Cortex of kidney (tissue), 1 donor: ENCODE measurements at places on chromosomes 4 and X.

DNA sequence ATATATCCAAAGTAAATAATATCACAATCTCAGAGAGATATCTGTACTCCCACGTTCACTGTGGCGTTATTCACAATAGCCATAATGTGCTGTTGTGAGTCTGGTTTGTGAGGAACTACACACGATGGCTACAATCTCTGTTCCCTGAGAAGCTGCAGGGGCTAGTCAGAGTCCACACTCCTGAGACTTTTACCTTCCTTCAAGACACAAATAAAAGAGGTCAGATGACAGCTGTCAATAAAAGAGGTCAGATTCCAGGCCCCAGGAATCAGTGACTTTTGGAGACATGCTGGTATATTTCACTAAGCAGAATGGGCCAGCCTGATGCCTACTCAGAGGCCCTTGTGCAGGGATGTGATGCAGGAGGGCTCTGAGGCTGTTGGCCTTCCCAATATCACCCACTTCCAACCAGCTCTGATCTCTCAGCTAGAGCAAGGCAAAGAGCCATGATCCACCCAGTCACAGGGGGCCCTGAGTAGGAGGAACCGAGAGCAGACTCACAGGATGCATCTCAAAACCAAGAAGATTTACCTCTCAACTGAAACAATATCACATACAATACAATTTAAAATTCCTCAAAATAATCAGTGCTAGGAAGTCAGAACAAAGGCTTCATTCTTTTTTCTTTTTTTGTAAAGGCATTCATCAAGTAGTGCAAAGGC is 13.8 kb downstream of the FRYL start:
- no peak for DNase-seq

- no peak for DNase-seq
Measured at GRCh38 chrX:19555236-19555635, 39.9 kb upstream of the MAP3K15 start.

DNA sequence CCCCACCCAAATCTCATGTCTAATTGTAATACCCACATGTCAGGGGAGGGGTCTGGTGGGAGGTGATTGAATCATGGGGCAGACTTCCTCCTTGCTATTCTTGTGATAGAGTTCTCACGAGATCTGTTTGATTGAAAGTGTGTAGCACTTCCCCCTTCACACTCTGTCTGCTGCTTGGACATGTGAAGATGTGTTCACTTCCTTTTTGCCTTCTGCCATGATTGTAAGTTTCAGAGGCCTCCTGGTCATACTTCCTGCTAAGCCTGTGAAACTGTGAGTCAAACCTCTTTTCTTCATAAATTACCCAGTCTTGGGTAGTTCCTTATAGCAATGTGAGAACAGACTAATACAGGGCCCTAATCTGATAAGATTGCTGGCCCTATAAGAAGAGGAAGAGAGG is 1514.8 kb downstream of the RPA4 start:
- no peak for DNase-seq

DNA sequence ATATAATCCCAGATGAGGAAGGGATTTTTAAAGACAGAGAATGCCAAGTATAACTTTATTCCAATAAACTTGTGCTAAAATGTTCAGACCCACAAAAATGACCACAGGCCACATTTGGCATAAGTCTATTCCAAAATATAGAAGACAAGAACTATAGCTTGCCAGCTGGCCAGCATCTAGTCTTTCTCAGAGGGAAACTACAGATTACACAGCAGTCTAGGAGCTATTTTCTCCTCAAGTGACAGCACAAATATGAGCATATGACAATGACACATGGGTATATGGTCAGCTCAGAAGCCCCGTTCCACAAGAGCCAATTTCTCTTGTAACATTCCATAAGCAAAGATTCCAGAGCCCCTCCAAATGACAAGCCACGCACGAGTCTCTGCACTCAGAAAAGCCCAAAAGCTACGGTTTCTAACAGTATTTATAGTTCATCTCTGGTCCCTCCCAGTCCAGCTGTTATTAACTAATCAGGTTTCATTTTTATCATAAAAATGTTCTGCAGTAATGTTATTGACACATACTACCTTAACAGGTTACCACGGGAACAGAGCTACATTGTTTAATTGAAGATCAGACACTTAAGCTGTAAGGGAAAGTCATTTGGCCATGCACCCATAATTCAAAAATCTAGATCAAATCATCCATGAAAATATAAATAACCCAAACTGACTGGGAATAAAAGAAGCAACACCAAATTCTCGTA is 70.3 kb downstream of the RAB28 start:
- no peak for DNase-seq

GRCh38 chr4:5852523-5853202 is 40.2 kb downstream of the CRMP1 start:
- DNase-seq = no peak
